ENCODE measurements at places on chromosomes 12 and 14.
A peak's percentile ranks its signal among the peaks of the same experiment; 100 is the strongest.

DNA sequence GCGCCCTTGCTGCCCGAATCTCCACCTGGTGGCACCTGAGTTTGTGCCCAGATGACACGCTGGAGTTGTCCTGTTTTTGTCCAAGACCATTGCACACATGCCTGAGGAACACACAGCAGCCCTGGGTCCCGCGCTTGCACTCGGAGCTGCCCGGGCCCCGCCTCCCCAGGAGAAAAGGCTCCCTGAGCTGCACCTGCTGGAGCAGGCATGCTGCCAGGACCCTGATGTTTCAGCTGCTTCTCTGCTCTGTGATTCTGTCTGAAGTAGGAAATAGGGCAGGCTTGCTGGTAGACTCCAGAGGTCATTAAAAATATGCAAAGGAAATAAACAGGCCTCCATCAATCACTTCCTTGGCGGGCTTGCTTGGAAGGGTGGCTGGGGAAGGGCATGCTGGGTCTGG lies 271.6 kb downstream of the CACNA1C start:
- no peaks in the 10 kb centered on the region for H3K36me3 ChIP-seq
- no peak overlapping the region for H3K4me3 ChIP-seq
- no peak for DNase-seq
- no peaks in the 10 kb centered on the region for H3K27me3 ChIP-seq

DNA sequence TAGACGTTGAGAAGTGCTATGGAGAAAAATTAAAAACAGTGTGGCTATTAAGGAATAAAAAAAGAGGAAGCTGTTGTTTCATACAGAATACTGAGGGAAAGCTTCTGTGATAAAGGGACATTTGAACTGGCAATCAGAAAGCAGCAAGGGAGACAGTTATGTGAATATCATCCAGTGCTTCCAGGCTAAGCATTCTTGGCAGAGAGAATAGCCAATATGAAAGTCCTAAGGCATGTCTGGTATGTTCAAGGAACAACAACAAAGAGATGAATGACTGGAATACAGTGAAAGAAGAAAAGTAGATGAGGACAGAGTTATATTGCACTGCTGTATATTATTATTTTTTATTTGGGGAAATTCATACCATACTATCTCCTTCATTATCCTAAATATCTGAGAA lies 23.9 kb downstream of the SCAF11 start:
- H3K27ac ChIP-seq: no peak overlapping the region
- H3K27me3 ChIP-seq: no peaks in the 10 kb centered on the region
- H3K36me3 ChIP-seq: no peaks in the 10 kb centered on the region

- H3K36me3 ChIP-seq: no peaks in the 10 kb centered on the region
- DNase-seq: no peak
- H3K27me3 ChIP-seq: no peaks in the 10 kb centered on the region
- H3K27ac ChIP-seq: no peak overlapping the region
- H3K4me3 ChIP-seq: no peak overlapping the region
- no peaks in the 10 kb centered on the region for H3K4me1 ChIP-seq
Measured at GRCh38 chr12:79707830-79708229, 17.1 kb upstream of the PAWR start.

DNA sequence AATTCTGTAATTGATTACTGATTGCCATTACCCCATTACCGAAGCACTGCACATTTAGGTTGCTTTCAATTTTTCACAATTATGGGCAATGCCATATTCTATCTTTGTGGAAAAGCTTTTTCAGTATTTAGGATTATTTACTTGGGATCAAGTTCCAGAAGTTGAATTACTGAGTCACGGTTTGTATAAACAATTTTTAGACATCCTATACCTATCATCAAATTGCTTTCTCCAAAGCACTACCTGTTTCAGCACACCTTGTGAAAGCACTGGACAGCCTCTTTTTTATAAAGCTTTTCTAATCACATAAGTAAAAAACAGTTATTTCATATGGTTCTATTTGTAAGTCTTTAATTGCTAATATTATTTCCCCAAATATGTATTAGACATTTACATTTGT lies 221.5 kb upstream of the CAND1 start:
- H3K4me3 ChIP-seq: no peak overlapping the region
- H3K27ac ChIP-seq: no peak overlapping the region
- no peak for DNase-seq
- H3K27me3 ChIP-seq: no peaks in the 10 kb centered on the region
- H3K36me3 ChIP-seq: no peaks in the 10 kb centered on the region

GRCh38 chr12:92362785-92363184 lies 217.1 kb upstream of the BTG1 start:
- H3K27ac ChIP-seq: no peak overlapping the region
- peaks cover 5% of the 10 kb centered on the region for H3K4me1 ChIP-seq
- no peaks in the 10 kb centered on the region for H3K36me3 ChIP-seq
- H3K4me3 ChIP-seq: no peak overlapping the region
- DNase-seq: no peak

DNA sequence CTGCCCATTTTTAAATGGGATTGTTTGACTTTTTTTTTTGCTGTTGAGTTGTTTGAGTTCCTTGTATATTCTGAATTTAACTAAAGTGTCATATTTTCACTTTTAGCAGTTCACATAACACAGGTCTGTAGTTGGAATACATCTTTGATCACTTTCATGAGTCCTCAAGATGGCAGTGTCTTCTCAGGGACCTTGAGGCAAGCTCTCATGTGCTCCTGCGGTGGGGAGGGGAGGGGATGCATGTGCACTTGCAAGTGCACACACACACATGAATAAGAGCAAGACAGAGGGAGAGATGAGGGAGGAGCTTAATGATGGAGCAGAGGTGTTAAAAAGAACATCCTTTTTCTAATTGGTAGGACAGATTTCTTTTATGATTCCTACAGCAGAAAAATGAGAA lies 291.4 kb upstream of the OR4E1 start:
- no peak overlapping the region for H3K4me3 ChIP-seq
- H3K27me3 ChIP-seq: no peaks in the 10 kb centered on the region
- no peaks in the 10 kb centered on the region for H3K36me3 ChIP-seq
- no peaks in the 10 kb centered on the region for H3K4me1 ChIP-seq

DNA sequence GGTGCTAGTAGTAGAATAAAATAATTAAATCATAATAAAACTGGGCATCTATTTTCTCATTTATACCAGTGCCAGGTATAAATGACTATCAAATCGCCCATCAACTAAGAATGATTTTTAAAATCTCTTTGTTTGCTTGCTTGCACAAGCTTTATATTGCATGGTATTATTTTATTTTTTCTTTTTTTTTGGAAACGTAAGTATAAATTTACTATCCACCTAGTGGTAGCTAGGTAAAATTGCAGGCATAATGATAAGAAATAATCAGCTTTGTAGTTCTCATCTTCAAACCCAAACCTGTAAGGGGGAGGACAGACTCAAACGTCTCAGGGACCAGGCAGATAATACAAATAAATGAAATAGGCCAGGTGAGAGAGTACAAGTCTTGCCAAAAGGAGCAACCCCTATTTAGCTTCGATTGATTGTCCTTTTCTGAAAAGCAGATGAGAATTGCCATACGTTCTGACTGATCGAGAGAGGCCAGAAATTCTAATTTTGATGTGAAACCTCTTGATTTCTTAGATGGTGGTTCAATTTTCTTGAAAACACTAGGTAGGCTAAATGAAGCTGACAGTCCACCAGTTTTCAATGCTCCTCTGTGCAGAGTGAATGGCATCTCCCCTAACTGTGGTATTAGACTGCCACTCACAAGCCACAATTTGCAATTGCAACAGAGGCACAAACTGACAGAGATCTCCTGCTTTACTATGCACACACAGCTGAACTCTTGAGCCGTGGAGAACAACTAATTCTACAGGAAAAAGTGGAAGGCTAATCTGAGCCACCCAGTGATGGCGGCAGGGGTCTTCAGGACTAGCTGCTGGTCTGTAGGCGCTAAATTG lies 189.3 kb downstream of the DACT1 start:
- H3K36me3 ChIP-seq: no peaks in the 10 kb centered on the region
- no peak overlapping the region for H3K4me3 ChIP-seq
- DNase-seq: no peak
- no peaks in the 10 kb centered on the region for H3K27me3 ChIP-seq
- no peak overlapping the region for H3K27ac ChIP-seq

DNA sequence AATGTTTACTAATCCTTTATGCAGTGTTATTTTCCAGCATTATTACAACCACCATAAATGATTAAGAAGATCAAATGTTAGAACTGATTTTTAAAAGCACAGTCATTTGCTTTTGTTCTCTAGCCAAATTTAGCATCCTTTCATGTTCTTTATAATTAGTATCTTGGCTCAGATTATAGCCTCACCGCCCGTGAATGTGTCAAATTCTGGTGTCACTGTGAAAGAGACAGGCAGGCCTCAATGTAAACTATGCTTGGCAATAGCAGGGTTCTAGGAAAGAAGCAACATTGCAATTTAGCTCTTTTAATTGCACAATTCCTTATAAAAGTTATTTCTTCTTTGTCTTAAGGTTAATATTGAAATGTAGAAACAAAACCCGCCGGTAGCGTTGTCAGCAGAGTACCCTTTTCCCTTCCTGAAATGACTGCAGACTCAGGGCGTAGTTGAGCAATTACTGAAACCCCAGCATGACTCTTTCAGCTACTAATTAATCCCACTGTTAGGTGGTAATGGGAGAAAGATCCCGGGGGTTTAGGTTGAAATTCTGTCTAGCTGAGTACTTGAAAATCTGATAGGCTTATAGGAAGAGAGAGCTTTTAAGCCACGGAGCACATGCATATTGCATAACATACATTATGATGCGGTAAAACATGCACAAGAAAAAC lies 1600.5 kb upstream of the SEL1L start:
- no peaks in the 10 kb centered on the region for H3K27me3 ChIP-seq
- DNase-seq: no peak
- no peak overlapping the region for H3K4me3 ChIP-seq
- no peak overlapping the region for H3K27ac ChIP-seq

DNA sequence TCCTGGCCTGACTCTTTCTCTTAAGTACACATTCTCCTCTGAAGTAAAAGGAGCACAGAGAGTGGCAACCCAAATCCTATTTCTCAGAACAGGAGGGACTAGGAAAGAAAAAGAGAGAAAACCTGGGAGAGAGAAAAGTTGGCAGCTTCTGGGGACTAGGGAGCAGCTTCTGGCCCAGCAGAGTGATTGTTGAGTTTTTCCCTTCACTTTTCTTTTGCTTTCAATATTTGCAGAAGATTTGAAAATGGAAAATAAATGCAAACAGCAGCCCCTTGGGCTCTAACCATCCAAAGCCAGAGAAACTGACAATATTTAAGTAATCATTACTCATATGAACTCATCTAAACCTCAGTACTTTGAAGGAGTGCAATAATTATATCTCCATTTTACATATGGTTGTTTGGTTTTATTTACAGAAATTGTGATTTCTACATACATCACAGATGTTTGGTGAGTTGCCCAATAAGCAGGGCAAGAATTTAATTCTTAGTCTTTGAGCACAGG lies 28.8 kb upstream of the IGF1 start:
- no peaks in the 10 kb centered on the region for H3K4me1 ChIP-seq
- no peak overlapping the region for H3K27ac ChIP-seq
- no peak overlapping the region for H3K4me3 ChIP-seq
- H3K27me3 ChIP-seq: no peaks in the 10 kb centered on the region
- H3K36me3 ChIP-seq: no peaks in the 10 kb centered on the region

DNA sequence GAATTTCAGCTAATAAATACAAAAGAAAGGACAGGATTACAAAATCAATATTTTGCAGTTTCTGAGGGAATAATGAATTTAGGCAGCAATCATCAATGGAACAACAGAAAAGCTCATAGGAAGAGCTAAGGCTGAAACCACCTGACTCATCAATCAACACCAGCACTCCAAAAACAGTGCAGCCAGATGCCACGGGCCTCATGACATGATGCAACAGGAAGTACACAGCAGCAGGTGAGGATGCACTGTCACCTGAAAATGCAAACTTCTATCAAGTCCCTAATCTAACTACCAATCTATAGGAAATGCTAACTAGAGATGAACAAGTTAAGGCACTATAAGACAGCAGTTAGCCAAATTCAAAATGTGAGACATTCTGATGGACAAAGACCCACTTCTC lies 21.7 kb downstream of the GNS start:
- peak; percentile 21 for DNase-seq
- H3K27ac ChIP-seq: no peak overlapping the region
- H3K4me1 ChIP-seq: no peaks in the 10 kb centered on the region
- H3K27me3 ChIP-seq: no peaks in the 10 kb centered on the region
- H3K4me3 ChIP-seq: no peak overlapping the region
- peaks cover 33% of the 10 kb centered on the region for H3K36me3 ChIP-seq

GRCh38 chr14:77125281-77125801 lies 16.2 kb downstream of the ZDHHC22 start:
- no peak overlapping the region for H3K27ac ChIP-seq
- no peak overlapping the region for H3K4me3 ChIP-seq
- DNase-seq: no peak
- H3K4me1 ChIP-seq: peaks cover 14% of the 10 kb centered on the region

GRCh38 chr12:58584880-58585279 lies 335.4 kb downstream of the LRIG3 start:
- no peak overlapping the region for H3K27ac ChIP-seq
- no peaks in the 10 kb centered on the region for H3K36me3 ChIP-seq
- no peaks in the 10 kb centered on the region for H3K27me3 ChIP-seq
- no peaks in the 10 kb centered on the region for H3K4me1 ChIP-seq
- no peak overlapping the region for H3K4me3 ChIP-seq
- DNase-seq: no peak

- peak; percentile 90 for DNase-seq
- H3K36me3 ChIP-seq: no peaks in the 10 kb centered on the region
- H3K27ac ChIP-seq: peak overlapping the region; percentile 66
- peaks cover 44% of the 10 kb centered on the region for H3K4me1 ChIP-seq
Measured at GRCh38 chr12:53053218-53054111, 3.6 kb downstream of the TNS2 start.

DNA sequence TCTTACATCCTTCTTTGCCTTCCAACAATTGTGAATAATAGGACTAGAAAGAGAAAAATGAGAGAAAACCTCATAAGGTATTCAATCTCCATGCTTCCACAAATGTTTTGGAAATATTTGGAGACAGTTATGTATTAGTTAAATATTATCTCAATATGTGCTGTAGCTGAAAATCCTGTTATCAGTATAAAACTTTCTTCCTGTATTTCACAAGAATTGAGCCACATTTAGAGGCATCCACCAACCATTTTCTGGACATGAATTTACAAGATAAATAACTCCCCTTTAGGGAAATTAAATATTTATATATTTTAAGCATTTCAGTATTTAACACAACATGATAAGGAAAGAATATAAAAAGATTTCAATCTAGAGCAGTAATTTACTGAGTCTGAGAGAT lies 200.3 kb downstream of the GPHN start:
- no peaks in the 10 kb centered on the region for H3K36me3 ChIP-seq
- no peak overlapping the region for H3K27ac ChIP-seq
- H3K4me1 ChIP-seq: no peaks in the 10 kb centered on the region
- no peaks in the 10 kb centered on the region for H3K27me3 ChIP-seq
